ENCODE measurements at places on chromosomes 1 and 21.

DNA sequence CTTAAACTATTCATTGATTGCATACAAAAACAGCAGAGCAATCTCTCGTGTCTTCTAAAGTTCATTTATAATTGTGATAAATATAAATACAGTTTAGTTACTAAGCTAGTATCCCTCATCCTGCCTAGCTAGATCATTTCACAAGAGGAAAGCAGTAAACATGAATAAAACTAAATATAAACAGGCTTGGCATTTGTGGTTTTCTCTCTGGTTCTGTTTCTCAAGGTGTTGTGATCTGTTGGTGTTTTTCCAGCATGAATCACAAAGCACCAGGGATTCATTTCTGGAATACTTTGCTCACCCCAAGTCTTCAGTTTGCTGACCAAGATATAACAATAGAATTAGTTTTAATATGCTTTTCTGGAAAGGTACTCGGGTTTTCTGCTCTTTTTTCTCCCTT, 32.7 kb upstream of the GLIS1 start:
- no peak for DNase-seq

GRCh38 chr1:214404154-214404553, 123.2 kb downstream of the SMYD2 start:
- peak; percentile 63 for DNase-seq

DNA sequence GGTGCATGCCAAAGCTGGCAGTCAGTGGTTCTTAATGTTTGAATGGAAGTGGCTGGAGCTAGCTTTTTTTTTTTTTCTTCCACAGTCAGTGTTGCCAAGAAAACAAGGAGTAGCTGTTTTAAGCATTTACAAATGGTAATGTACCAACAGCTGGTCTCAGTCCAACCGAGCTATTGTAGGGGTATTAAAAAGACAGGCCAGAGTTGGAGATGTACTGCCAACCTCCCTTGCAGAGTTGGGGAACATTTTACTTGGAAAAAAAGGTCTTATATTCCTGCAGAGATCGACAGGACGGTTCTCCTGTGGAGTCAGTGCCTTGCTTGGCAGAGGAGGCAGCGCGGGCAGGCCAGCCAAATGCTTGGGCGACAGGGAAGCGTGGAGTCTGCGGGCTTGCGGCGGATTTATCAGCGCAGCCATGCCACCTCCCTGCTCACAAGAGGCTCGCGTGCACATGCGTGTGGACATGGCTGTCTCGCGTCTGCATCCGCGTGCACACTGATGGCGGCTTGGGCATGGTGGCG, 338.1 kb downstream of the RPS6KC1 start:
- no peak for DNase-seq

DNA sequence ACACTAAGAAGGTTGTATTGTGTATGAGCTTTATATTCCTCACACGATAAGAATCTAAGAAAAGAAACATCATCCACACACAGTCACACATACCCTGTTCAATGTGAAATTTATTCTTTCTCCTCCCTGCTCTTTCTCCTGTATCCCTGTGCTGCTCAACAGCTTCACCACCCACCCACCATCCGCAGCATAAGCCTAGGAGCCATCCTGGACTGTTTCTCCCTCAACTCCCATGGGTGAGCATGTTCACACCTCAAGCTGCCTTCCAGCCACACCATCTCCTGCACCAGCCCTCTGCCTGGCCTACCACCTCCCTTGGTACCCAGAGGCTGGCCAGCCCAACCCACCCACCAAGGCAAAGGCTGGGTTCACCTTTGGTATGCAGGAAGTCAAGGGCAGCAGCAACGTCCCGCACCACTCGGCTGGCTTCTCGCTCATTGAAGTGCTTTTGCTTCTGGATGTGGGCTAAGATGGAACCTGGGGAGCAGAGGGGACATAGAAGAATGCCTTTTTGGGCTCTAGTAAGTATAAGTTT, 20.3 kb upstream of the KNCN start:
- no peak for DNase-seq

DNA sequence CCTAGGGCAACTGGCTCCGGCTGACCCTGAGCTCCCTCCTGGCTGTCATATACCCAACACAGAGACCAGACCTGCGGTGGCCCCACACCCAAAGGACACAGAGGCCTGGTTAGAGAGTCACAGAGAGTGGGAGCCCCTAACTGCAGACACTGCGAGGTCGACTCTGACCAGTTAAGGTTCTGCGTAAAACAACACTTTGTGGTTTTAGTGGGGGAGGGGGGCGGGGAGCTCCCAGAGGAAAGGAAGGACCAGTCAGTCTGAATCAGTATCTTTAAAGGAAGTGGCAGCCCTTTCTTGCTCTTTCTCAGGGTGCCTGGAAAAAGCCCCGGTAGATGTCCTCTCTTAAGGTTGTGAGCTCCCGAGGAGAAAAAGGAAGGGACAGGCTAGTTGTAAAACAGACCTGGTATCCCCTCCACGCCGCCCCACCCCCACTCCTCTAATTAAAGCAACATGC, 2.4 kb downstream of the SSBP3 start:
- DNase-seq, result no peak

GRCh38 chr1:235932090-235932510, 65.4 kb upstream of the LYST start:
- DNase-seq, result no peak

GRCh38 chr1:158485455-158485854, 13.4 kb downstream of the OR10R2 start:
- no peak for DNase-seq

- DNase-seq, result no peak
Observed at GRCh38 chr1:12438349-12438924, 179.6 kb downstream of the DHRS3 start.

GRCh38 chr1:189084811-189085210, 1392.9 kb downstream of the BRINP3 start:
- no peak for DNase-seq
